NCI-H1694 treated with DMSO at 0.1 percent for 48 hours (cell line): ENCODE measurements at places on chromosomes 2 and 18.

DNA sequence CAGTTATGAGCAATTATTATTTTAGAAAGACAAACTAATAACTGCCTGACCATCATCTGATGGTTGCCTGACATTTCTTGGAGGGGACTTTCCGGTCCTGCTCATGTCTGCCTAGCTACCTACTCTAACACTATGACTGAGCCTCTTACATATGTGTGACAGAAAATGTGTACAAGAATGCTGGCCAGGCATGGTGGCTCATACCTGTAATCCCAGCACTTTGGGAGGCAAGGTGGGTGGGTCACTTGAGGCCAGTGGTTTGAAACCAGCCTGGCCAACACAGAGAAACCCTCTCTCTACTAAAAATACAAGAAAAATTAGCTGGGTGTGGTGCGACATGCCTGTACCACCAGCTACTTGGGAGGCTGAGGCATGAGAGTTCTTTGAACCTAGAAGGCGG is 666.3 kb downstream of the KCNJ3 start:
- DNase-seq, result no peak

- peak; percentile 89 for DNase-seq
These were observed 515 bp upstream of the PLEKHB2 start for GRCh38 chr2:131104487-131105155.

- no peak for DNase-seq
These were observed 27.6 kb downstream of the MLPH start for GRCh38 chr2:237514474-237515130.

- peak; percentile 40 for DNase-seq
These were observed 13.3 kb upstream of the ZNF521 start for GRCh38 chr18:25365242-25365641.

DNA sequence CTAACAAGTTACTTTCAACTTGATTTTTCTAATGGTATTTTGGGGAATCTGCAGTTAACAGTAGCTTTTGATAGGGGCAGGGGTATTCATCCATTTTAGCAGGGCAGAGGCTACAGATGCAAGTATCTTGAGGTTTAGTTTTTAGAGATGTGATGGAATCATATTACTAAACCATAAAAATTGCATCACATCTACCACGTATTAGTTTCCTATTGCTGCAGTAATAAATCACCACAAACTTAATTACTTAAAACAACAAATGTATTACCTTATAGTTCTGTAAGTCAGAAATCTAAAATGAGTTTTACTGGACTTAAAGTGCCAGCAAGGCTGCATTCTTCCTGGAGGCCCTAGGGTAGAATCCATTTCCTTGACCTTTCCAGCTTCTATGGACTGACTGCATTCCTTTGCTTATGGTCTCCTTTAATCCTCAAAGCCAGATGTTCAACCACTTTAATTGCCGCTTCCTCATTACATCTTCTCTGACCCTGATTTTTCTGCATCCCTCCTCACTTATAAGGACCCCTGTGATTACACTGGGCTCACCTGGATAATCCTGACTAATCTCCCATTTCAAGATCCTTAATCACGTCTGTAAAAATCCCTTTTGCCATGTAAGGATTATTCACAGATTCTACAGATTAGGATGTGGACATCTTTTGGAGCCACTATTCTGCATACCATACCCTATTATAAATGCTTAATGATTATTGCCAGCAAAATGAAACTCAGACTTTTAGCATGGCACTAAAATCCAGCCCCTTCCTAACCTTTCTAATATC is 21.9 kb upstream of the EXOC6B start:
- no peak for DNase-seq

- DNase-seq, result no peak
These were observed 555.9 kb upstream of the VRK2 start for GRCh38 chr2:57490741-57491140.

GRCh38 chr2:142893241-142893640 is 15.8 kb downstream of the KYNU start:
- DNase-seq, result no peak

DNA sequence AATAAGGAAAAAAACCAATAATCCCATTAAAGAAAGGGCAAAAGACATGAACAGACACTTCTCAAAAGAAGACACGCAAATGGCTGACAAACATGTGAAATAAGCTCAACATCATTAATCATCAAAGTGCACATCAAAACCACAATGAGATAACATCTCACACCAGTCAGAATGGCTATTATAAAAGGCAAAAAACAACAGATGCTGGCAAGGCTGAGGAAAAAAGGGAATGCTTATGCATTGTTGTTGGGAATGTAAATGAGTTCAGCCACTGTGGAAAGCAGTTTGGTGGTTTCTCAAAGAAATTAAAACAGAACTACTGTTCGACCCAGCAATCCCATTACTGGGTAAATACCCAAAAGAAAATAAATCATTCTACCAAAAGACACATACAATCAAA is 285.6 kb downstream of the NR4A2 start:
- DNase-seq, result no peak

- DNase-seq, result no peak
These were observed 29.6 kb downstream of the M1AP start for GRCh38 chr2:74618410-74619083.

DNA sequence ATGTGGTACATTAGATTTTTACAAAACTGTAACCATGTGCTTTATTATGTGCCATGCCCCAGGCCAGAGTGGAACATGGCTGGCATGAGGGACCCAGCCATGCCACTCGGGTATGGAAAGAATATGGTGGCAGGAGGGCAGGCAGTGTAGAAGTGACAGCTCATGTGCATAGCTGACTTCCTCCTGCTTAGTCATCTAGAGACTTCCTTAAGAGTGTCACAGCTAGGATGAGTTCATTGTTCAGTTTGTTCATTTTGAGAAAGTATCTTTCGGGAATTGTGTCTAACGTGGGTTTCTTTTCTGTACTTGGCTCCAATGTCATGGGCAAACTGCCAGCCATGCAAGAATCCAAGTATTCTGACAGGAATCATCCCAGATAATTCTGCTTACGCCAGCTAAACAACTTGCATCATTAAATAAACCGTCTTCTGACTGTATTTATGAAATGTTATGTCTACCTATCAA is 94.3 kb upstream of the ITGB6 start:
- DNase-seq, result no peak

- DNase-seq, result no peak
These were observed 77.5 kb downstream of the EPHA4 start for GRCh38 chr2:221494556-221494955.
